IPS DF 6.9 (cell line): ENCODE measurements at places on chromosomes 4 and X.

- DNase-seq: no peak
These were observed 897.9 kb upstream of the FTHL17 start for GRCh38 chrX:31969714-31970113.

DNA sequence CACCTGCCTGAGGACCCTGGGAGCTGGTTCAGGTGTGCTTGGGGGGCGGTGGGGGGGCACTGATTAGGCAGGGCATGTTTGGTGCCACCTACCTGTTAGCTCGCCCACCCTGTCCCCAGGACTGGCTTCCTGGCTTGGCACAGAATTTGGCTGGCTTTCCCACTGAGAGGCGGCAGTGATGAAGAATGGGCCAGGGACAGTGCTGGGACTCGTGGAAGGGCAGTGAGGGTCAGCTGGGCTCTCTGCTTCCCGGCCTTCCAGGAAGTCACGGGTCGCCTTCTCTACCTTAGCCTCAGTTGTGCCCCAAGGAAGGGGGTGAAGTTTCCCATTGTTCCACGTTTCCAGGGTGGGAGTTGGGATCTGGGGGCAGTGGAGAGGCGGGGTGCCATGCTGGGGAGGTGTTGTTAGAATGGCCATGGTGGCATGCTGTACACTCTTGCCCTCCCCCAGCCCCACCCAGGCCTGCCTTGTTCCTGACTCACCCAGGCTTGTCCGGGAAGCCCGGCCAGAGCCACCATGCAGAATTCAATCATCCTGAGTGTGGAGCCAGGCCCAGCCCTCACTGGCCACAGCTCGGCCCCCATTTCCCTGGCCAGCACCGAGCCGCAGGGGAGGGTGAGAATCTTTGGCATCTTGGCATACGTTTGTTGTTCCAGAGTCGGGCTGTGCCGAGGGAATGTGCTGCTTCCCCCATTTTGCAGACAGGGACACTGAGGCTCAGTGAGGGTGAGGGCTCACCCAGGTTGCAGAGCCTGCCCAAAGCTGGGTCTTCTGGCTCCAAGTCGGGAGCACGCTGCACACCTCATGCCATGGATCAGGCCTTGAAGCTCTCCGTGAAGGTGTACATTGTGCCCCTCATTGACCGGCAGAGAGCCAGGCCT is 21.9 kb upstream of the GPR78 start:
- no peak for DNase-seq

- no peak for DNase-seq
These were observed 29.7 kb upstream of the LCORL start for GRCh38 chr4:18051281-18051680.

DNA sequence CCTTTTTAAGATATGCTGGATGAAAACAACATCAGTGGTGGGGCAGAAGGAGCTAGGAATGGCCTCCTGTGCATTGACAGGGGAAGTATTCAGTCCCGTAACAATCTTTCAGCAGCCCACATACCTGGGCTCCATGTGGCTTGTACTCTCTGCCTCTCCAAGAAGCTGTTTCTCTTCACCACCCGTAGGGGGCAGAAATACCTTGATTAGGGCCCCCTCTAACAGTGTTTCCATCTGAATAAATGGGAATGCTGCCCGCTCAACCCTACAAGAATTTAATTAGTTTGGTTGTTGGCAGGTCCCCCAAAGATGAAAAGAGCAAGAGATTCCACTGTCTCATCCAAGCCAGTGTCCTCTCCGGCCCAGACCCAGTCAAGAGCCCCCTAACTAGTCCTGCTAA is 155.2 kb downstream of the SMIM20 start:
- DNase-seq: peak; percentile 50

DNA sequence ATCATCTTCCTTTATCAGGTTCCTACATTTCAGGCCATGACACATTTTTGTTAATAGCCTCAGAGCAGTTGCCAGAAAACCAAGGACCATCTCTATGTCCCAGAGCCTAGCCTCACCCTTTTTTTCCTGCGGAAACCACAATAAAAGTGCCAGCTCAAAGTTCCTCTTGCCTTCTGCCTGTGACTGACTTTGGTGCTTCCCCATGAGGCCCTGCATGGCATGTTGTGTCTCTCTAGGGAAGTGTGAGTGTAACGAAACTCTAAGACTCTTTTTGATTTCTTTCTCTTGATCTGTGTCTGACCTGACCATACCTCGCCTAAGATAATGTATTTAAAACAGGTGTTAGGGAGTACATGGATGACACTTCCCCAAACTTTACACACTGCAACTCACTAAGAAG is 642.3 kb upstream of the BOD1L1 start:
- DNase-seq: no peak

- DNase-seq: no peak
These were observed 196.4 kb downstream of the GALNTL6 start for GRCh38 chr4:172009446-172010230.

DNA sequence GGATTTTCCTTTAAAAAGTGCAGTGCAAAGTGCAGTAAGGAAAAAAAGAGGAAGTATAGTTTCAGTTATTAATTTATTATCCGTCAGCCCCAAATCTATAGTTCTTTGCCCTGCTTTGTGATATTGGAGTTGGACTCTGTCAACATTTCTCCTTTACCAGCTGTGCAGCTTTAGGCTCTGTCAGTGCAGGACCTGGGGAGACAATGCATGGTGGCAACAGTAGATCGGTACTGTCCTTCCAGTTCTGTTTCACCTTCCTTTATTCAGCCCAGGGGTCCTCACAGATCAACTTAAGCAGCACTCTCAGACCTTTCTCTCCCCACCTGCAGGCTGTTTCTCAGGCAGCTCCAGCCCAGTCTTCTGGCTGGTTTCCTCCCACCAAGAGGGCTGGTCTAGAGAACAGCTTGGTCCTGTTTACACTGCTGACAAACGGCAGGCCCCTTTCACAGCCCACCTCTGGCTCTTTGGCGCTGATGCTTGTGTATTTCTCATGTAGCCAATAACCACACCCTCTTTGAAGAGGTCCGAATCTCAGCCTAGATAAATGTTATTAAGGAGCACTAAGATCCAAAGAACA is 71.6 kb downstream of the MCUB start:
- DNase-seq: peak; percentile 18

GRCh38 chrX:13816643-13817627 is at the start of gene GPM6B:
GPM6B (minus strand) TSS chrX:13817093; CDS start chrX:13816904, 189 bp downstream.
- DNase-seq: no peak

DNA sequence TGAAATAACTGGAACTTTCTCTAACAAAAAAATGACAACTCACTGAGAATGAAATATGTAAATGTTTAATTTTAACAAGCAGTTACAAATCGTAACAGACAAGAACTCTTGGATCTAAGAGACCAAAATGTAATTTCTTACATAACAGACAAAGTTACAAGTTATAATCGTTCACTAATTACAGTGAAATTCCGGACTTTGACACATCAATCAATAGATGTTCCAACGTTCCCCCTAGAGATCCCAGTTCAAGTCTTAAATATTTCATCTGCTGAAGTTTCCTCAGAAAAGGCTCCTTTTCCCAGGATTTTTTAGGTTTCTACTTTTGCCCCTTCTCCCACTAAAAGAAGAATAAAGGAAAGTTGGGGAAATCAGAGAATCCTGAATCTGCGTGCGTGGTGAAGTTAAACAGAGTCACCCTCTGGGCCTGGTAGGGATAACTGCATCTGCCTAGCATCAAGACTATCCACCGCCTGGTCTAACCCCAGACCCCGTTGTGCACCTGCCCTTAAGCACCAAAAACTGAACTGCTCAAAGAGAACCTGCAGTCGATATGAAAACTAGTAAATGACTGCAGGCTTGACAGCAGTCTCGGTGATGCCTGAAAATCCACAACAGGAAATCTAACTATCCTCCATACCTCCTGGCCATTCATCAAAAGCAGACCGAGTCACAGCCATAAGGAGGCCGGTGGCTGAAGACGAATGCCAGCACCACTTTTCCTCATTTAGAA is 2.3 kb downstream of the IRF2 start:
- no peak for DNase-seq

DNA sequence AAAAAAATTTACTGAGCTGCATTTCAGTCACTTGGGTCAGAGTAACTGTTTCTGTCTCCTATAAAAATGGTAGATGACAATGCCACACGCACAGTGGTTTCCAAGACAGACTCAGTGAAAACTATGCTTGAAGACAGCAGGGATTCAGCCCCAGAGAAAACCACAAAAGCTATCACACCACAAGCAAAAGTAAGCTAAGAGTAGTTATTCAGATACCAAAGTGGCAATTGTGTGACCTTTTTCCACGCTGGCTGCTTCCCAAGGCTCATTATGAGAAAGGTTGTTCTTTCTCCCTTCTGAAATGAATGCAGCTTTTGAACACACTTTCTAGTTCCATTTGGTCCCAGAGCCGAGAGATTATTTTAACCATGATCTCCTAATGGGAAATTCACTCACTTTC is 46.4 kb upstream of the GPM6B start:
- DNase-seq: no peak

DNA sequence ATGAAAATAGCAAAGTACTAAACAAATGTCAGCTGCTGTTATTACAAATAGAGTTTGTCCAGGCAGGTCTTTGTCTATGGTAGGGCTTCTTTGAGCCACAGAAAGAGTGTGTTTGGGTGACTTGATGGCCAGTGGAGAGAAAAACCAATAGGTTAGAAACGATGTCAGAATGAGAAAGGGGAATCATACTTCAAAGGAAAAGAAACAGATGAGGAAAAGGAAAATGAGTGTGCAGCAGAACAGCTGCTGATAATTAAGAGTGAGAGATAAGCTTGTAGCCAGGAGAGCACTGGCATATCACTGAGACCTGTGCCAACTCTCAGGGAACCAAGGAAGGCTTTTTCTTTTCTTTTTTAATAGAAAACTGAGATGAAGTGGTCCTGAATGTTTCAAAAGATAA is 257.2 kb downstream of the ARHGAP24 start:
- no peak for DNase-seq

- no peak for DNase-seq
These were observed 30.0 kb upstream of the GALNT7 start for GRCh38 chr4:173138624-173139023.

DNA sequence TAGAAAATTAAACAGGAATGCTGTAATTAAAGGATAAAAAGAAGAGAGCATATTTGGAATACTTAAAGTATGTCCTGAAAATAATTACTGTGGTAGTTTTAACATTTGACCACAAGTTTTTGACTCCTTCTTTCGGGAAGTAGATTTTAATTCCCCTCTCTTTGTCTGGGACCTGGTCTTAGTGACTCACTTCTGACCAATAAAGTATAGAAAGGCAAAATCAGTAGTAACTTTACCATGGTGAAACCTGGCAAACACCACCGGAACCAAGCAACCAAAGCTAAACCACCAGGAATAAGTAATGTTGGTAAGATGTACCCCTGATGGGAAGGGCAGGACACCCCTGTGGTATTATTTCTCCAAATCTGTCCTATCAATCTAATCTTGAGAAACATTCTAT is 314.8 kb downstream of the PDHA2 start:
- DNase-seq: no peak

DNA sequence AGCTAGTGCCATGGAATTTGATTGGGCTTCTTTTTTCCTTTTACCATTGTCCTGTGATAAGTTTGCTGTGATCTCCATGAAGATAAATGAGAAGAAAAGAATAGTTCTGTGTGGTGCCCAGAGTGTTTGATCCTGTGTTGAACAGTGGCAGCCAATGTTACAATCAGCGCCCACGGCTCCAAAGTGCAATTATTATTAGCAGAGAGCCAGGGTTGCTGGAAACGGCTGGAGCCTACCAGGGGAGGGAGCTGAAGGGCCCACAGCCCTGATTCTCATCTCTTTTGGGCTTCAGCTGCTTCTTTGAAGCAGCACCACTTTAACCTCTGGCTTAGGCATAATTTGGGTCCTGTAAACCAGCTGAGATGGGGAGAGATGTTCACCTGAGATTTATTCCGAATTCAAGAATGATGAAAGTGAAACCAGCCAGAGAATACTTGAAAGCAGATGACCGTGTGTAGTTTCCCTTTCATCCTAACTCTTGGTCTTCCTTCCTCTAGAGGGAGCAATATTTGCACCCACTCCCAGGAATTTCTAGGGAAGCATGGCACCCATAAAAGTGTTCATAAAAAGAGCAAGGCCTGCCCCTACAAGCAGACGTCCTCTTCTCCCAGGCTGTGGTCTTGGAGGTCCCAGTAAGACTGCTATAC is 298.3 kb downstream of the EVC2 start:
- DNase-seq: no peak

GRCh38 chr4:82792912-82793649 is 5.5 kb downstream of the SCD5 start:
- DNase-seq: no peak

DNA sequence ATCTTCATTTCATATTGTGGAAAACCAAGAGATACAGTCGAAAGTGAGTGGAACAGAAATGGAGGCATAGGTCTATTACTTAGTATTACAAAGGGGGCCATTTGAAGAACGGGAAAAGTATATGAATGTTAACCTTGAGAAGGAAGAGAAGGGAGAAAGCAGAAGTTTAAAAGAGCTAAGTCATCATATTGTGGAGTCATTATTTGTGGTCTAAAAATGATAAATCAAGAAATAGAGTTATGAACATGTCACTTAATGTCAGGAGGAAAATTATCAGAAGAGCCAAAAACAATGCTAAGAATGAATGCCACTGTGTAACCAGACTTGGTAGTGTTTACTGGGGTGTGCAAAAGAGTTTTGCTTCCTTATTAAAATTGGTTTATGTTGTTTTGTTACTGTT is 589.5 kb upstream of the LCORL start:
- no peak for DNase-seq

DNA sequence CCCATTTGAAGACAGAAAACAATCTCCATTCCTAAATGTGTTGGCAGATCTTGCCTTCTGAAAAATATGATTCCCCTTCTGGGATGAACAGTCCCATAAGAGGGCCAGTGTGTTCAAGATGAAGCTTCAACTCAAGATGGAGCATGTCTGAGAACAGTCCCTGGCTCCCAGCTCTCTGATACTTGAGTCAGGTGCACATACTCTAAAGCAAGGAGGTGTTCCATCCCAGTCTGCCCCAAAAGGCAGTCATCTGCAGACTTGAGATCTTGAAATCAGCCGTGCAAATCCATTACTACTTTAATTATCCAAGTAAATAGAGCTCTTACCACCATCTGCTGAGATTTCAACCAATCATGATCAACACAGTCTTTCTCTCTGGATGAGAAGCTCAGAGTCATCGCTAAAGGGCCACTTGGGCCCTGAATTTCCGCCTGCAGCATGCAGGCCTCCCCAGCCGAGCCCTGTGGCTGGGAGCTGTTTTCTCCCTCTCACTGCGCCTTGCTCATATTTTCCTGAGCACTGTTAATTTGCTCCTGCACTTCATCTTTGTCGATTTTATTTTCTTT is 22.2 kb downstream of the CCDC149 start:
- DNase-seq: no peak

- no peak for DNase-seq
These were observed 240.5 kb downstream of the STIM2 start for GRCh38 chr4:27101126-27101525.

- DNase-seq: no peak
These were observed 75.1 kb upstream of the CXorf66 start for GRCh38 chrX:140040386-140040785.

DNA sequence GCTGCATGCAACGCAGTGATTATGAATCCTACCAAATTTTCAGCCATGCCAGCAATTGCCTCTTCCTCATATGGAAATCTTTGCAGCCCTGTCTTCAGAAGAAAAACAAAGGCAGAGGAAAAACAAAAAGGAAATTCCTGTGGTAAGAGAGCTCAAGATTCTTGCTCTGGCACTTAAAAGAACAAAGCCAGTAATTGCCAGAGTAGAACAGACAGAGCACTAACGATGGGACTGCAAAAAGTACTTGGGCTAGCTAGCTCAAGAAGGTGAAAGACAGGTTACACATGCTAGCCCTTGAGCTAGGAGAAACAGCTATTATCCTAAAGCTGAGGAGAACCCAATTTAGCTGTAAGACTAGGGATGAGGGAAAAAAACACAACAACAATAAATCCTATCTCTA is 582.3 kb downstream of the KCNIP4 start:
- DNase-seq: peak; percentile 11
